Activated CD8-positive, alpha-beta memory T cell treated with anti-CD3 and anti-CD28 coated beads, Interleukin-2, amount 10 ng/mL, durations not matched to agents 7 days and 5 days (primary cell): ENCODE measurements at places on chromosomes 1 and 21. TPM values are rescaled to one million over a fixed set of nuclear protein-coding genes. Genes with fewer than 3 reads are reported as not detected.

Gene MGST3
- total RNA-seq: 58.4 TPM

Gene FLG2
- total RNA-seq: not detected

DNA sequence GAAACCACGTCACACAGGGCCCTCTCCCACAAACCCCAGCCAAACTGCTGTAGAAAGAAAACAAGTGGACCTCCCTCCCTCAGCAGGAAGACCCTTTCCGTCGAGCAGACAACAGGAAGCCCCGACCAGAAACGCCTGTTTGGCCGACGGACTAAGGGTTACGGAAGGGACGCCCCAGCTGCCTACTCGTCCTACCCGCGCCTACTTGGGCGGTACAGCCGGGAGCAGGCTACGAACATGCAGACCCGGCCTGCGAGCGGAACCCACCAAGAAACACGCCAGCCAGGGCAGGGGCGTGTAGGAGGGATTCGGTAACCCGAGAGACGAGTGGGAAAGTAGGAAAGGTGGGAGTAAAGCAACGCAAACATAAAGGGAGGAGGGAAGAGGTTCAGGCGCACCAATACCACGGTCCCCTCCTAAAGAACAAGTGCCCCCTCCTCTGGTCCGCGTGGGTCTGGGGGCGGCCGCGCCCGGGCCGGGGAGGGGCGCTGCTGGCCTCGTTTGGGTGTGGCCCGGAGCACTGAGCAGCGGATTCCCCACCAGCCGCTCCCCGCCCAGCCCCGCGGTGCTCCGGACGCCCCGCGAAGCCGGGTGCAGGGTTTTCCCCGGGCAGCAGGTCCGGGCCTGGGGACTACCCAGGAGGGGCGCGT is 450 bp downstream of the S100A10 start:
- DNase-seq: peak; percentile 73
- peaks cover 57% of the 10 kb centered on the region for H3K4me1 ChIP-seq
- H3K4me3 ChIP-seq: peak overlapping the region; percentile 99
- peak overlapping the region; percentile 97 for H3K27ac ChIP-seq
- H3K27me3 ChIP-seq: no peaks in the 10 kb centered on the region
- H3K36me3 ChIP-seq: peaks cover 28% of the 10 kb centered on the region

DNA sequence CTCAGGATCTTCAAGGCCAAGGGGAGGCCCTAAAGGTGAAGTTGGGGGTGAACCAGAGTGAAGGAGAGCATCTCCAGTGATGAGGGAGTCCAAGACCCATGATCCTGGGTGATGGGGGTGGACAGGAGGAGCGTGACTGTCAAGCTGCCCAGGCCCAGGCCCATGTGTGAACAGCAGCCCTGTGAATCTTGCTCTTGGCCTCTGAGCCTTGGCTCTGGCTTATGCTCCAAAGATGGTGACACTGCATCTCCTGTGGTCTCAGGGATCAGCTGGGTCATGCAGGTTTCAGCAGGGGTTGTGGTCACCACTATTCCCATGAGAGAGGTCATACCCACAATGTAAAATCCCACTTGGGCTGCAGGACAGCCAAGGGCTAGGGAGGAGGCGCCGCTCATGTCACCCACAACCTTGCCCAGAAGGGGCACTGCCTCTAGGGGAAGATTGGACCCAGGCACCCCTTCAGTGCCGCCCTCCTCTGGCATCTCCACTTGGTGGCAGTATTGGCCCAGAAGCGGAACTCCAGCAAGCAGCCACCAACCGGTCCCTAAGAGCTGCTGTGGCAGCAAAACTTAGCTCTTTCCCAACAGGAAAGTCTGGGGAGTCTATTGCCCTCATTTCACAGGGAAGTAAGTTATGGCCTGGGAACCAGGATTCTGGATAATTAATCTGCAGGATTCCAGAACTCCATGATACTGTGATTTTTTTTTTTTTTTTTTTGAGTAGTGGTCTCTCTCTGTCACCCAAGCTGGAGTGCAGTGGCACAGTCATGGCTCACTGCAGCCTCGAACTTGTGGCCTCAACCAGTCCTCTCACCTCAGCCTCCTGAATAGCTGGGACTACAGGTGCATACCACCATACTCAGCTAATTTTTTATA is 7.5 kb upstream of the WNT3A start:
- peaks cover 32% of the 10 kb centered on the region for H3K27me3 ChIP-seq
- peak; percentile 77 for DNase-seq
- no peak overlapping the region for H3K4me3 ChIP-seq
- no peaks in the 10 kb centered on the region for H3K36me3 ChIP-seq

DNA sequence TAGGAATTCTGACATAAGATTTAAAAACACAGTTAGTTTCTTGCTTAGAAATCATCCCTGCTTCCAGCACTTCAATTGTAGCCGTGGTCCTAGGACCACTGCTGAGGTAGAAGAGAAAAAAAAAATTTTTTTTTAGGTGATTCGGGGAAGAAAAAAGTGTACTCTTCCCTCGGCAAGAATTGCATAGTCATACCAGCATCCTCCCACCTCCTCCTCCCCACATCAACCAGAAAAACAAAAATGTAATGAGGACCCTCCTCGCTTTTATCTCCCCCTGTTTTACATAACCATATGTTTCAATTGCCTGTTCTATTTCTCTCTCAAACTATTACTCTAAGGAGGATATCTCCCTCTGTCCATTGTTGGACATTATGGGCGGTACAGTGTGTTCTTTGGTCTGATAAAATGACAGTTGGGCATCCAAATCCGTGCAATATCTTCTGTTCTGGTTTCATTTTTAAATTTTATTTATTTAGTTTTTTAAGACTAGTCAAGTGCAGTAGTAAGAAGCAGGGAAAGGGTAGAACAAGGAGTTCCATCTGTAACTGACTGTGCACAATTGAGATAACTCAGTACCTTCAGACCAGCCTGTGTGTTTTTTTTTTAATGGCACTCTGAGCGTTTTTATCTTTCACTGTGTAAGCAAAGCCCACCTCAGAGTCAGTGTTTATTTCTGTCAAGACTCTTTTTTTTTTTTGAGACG is 10.4 kb upstream of the MFSD2A start:
- H3K36me3 ChIP-seq: no peaks in the 10 kb centered on the region
- peaks cover 9% of the 10 kb centered on the region for H3K27me3 ChIP-seq
- H3K27ac ChIP-seq: no peak overlapping the region
- no peak overlapping the region for H3K4me3 ChIP-seq
- H3K4me1 ChIP-seq: peaks cover 11% of the 10 kb centered on the region

- H3K27me3 ChIP-seq: no peaks in the 10 kb centered on the region
- H3K27ac ChIP-seq: no peak overlapping the region
- DNase-seq: no peak
- peaks cover 8% of the 10 kb centered on the region for H3K36me3 ChIP-seq
- H3K4me1 ChIP-seq: peaks cover 36% of the 10 kb centered on the region
- no peak overlapping the region for H3K4me3 ChIP-seq
Measured at GRCh38 chr1:235287208-235287882, 40.6 kb downstream of the ARID4B start.

DNA sequence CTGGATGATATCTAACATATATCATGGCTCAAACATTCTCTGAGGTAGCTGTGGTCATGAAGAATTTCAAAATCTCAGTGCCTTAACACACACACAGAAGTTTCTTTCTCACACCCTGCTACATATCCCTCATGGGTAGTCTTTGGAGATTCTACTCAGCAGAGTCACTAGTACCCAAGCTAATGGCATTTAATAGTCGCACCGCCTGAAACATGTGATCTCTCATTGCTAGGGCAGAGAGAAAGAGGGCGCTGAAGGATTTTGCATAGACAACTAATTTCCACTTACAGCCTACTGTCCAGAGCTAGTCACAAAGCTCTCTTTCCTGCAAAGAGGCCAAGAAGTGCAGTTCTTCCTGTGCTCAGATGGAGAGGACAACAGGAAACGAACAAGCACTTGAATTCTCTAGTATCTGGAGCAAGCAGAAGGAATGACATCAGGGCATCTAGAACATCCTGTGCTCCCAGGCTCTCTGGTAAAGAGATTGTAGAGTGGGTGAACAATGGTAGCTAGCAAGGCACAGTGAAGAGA is 183.4 kb upstream of the PTBP2 start:
- no peaks in the 10 kb centered on the region for H3K36me3 ChIP-seq
- H3K27ac ChIP-seq: no peak overlapping the region
- no peak for DNase-seq
- no peak overlapping the region for H3K4me3 ChIP-seq
